ENCODE measurements at places on chromosomes 11 and 22.
A peak's percentile ranks its signal among the peaks of the same experiment; 100 is the strongest.

DNA sequence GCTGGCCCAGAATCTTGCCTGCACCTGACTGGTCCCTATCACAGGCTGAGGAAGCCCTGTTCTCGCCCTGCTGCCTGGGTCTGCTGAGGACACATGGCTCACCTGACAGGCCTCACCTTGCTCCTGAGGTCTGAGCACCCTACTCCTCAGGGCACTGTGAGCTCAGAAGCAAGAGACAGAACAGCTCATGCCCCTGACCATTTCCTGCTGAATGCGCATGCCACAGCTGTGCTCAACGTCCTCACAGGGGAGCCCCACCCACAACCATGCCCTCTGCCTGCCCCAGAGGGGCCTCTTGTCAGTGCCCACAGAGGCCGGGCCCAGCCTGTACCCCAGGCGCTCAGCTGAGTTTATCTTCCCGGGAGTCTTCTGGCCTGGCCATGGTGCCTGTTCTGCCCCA, 2.8 kb upstream of the TSPO start:
- no peak for DNase-seq

- DNase-seq, result no peak
Measured at GRCh38 chr11:76771446-76772099, 11.6 kb upstream of the TSKU start.

GRCh38 chr11:126281245-126281644, 1.6 kb upstream of the TIRAP start:
- DNase-seq, result no peak

DNA sequence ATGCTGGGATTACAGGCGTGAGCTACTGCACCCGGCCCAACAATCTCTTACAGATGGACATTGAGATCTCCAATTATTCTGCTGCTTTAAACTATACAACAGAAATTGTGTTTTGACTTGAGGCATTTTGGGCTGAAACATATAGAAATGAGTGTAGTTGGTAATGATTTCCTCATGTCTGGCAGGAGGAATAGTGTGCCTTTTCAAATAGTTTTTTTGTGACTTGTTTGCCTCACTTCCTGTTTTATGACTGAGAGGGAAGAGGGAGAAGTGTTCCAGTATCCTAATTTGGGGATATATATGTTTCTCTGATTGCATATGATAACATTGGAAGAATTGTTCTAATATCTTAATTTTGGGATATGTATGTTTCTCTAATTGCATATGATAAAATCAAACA, 40.2 kb downstream of the EP300 start:
- DNase-seq, result no peak

DNA sequence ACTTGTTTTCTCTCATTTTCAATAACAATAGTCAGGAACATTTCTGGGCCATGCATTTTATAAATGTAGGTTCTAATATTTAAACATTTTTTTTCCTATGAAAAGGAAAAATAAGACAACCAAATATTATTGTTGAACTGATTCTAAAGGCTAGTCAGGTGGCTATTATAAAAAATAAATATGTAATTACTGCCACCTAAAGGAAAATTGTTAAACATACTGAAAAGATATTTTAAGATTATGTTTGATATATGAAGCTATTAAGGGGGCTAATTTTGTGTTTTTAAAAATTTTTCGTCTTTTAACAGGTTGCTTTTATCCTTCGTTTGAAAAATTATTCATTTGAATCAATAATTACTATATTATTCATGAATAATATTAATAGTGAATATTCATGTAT, 62.2 kb upstream of the FDX1 start:
- DNase-seq, result no peak

DNA sequence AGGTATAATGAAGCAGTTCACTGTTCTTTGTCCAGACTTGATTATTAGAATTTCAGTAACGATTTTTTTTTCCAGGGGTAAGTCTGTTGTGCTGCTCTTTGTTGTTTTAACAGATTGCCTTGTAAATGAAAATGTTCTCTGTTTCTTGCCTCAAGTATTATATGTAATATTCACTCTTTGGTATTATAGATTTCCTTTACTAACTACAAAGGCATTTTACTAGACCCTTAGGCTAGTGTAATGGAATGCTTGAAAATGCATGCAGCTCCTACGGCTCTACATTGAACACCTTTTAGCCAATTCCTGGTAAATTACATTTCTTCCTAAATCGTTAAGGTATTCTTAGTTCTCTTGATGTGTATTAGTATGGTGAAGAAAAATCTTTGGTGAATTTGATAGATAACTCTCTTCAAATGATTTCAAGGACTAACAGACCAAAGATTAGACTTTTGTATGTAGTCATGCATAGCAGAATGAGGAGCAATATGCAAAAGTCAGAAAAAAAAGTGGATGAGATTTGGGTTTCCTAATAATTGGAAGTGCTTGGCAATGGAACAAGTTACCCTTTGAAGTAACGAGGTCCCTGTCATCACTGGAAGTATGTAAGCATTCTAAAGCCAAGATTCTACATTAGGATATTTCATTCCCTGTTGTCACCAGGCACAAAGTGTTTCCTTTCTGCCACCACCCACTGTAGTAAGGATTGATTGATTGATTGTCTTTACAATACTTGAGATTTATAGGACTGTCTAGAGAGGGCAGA, 113.1 kb downstream of the DBX1 start:
- no peak for DNase-seq

DNA sequence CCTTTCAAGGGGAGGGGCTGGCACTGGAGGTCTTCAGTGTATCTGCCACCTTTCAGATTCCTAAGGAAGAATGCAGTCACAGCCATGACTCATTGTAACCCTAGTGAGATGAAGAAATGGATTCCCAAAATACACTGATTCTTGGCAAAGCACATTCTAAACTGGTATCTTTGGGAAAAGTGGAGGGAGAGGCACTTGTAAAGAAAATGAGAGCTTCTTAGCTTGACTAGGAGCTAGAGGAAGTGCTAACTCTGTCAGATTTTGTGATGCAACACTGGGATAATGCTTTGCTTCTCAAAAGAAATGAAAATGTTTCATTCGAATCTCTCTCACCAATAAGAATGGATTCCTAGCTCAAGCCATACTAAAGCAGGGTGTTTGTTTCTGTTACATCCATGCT, 14.3 kb downstream of the NRIP3 start:
- no peak for DNase-seq

- DNase-seq, result no peak
Measured at GRCh38 chr11:27857588-27857987, 157.3 kb upstream of the BDNF start.

- DNase-seq, result peak; percentile 50
Measured at GRCh38 chr22:22684580-22685561, 40.5 kb downstream of the GGTLC2 start.

DNA sequence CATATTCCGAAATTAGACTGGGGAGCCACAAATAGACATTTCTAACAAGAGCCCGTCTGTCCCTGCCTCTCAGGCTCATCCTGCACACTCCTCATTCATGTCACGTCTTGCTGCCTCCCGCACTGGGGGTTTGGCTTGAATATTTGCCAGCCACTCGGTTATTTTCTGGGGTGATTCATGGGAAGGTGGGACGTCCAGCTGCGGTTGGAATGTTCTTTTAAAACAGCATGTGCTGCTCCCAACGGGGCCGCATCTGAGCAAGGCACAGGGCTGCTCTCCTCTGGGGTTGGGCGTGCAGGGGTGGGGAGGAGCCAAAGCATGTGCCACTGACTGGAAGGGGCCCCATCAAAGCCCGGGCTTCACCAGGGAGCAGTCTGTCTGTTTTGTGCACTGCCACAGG, 25.9 kb upstream of the SLC5A4 start:
- no peak for DNase-seq

DNA sequence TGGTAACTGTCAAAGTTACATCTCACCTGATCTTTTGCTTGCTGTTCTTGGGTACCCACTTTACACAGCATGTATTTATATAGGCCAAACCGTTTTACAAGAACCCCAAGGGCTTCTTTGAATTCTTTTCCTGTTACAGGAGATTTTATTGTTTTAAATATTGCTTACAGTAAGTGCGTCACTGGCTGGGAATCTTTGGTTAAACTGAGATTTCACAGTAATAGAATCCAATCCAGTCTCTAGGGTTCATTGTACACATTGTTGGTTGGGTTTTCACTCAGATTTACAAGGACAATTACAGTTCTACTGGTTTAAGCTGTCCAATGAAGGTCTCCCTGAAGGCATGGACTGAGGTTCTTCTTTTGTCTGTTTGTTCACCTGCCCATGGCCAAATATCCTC, 171.7 kb downstream of the INSC start:
- DNase-seq, result no peak

GRCh38 chr11:124915541-124916369, 3.3 kb upstream of the HEPN1 start:
- no peak for DNase-seq

DNA sequence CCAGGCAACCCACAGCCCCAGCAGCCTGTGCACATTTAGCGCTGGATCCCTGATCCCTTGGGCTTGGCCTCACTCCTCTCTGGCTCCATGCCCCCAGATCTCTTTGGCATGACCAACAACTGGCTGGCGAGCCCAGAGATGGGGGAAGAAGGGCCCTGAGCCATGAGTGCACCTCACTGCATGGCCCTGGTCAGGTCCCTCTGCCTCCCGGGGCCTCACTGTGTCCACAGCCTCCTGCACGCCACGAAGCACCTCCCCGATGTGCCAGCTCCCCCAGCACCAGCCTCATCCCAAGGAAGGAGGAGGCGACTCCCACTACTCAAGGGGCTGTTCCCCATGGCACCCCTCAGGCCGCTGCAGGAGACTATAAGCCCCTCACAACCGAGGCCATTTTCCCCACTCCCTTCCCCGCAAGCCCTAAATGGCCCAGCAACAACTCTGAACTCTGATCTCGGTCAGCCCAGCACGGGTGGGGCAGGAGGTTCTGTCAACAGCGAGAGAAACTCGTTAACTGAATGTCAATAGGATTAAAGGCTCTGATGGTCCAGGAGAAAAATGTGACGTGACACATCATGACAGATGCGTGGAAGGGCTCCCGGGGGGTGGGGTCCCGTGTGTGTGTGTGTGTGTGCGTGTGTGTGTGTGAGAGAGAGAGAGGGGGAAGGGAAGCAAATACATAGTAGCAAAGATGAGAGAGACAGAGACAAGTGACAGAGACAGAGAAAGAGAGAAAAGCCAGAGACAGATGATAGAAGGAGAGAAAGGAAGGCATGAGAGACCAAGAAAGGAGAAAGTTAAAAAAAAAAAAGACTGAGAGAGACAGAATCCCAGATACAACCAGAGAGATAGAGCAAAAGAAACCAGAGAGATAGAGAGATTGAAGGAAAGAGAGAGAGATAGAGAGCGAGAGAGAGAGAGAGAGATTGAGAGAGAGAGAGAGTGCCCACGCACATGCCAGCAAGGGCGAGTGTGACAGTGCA, 28.4 kb upstream of the SYT7 start:
- DNase-seq, result peak; percentile 30
